ENCODE measurements at places on chromosomes 1 and 21. TPM values are rescaled to one million over a fixed set of nuclear protein-coding genes. Genes with fewer than 3 reads are reported as not detected.
A peak's percentile ranks its signal among the peaks of the same experiment; 100 is the strongest.

The MARCKSL1 gene
- total RNA-seq: 442 TPM

The CFHR5 gene
- not detected for total RNA-seq

GRCh38 chr1:207355513-207356295 lies 34.2 kb downstream of the CD55 start:
- DNase-seq: no peak

DNA sequence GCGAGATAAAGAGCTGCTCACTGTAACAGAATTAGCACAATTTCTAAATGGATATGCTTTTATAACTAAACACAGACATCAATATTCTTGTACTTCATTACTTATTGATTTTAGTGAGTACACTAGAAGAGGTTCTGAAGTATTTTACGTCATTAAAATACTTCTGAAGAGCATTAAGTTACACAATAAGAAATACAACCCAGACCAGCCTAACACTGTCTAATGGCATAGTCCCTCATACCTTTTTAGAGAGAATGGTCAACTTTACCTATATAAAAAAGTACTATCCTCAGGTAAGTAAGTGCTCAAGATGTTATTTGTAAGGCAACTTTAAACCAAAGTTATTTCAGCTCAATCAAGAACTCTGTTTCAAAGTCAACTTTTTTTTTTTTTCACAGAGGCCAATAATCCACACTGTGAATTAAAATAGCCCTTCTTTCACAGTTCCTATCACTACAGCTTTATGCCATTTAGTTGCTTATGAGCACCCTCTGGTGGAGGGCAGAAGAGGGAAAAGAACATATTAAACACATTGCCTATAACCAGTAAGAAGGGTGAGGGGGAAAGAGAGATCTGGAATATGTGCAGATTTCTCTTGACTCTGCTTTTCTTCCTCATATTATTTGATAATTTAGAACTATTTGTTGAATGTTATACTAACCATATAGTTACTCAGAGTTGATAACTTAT lies 182.1 kb upstream of the DMRTA2 start:
- DNase-seq: peak; percentile 22

DNA sequence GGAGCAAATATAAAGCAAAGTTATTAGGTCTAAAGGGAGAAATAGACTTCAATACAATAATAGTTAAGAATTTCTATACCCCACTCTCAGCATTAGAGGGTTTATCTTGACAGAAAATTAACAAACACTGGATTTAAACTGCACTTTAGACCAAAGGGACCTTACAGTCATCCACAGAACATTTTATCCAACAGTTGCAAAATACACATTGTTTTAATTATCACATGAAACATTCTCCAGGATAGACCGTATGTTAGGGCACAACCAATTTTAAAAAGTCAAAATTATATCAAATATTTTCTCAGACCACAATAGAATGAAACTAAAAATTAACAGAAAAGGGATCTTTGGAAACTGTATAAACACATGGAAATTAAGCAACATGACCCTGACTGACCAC lies 384.5 kb upstream of the C1orf87 start:
- no peak for DNase-seq

The CHRM3 gene
- 8.4 TPM for total RNA-seq

GRCh38 chr1:177444997-177445746 lies 274.4 kb downstream of the BRINP2 start:
- no peak for DNase-seq

DNA sequence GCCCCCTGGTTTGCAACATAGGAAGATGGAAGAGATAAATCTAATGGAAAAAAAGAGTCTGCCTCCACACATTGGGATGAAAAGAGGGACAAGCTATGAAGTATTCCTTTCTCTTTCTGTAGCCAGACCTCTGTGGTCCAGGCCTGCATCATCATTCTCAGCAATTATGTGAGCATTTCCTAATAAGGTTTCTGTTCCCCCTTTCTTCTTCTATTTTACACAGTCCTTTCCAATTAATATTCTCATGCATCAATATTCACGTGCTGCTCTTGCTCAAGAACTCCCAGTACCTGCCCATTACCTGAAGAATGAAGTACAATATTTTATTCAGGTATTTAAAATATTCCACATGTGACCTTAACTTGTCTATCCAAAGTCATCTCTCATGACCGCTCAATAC lies 8.2 kb upstream of the SLC30A1 start:
- DNase-seq: no peak

DNA sequence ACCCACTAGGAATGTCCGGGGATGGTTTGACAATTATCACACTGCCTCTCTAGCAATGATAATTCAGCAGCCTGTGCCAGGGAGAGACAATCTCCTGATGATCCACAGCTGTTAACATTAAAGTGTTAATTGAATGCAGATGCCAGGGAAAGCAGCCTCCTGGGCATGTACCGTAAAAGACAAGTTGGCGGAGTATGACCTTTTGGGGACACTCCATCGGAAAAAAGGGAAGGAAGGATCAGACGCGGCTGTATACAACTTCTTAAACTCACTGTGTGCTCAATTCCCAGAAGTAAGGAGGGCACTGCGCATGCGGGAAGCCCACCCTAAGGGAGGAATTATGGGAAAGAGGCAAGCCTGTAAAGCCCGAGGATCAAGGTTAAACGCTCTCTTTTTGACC lies 62.6 kb downstream of the MAP3K7CL start:
- no peak for DNase-seq

The CDA gene
- 12.5 TPM for total RNA-seq

- DNase-seq: no peak
These were observed 276.1 kb downstream of the NPHP4 start for GRCh38 chr1:5716126-5716525.

The SPRR4 gene
- not detected for total RNA-seq

GRCh38 chr1:76190749-76191424 lies 116.3 kb downstream of the ST6GALNAC3 start:
- DNase-seq: no peak

GRCh38 chr1:55503663-55504305 lies 288.6 kb upstream of the USP24 start:
- no peak for DNase-seq
